ENCODE measurements at places on chromosomes 6 and 20.

DNA sequence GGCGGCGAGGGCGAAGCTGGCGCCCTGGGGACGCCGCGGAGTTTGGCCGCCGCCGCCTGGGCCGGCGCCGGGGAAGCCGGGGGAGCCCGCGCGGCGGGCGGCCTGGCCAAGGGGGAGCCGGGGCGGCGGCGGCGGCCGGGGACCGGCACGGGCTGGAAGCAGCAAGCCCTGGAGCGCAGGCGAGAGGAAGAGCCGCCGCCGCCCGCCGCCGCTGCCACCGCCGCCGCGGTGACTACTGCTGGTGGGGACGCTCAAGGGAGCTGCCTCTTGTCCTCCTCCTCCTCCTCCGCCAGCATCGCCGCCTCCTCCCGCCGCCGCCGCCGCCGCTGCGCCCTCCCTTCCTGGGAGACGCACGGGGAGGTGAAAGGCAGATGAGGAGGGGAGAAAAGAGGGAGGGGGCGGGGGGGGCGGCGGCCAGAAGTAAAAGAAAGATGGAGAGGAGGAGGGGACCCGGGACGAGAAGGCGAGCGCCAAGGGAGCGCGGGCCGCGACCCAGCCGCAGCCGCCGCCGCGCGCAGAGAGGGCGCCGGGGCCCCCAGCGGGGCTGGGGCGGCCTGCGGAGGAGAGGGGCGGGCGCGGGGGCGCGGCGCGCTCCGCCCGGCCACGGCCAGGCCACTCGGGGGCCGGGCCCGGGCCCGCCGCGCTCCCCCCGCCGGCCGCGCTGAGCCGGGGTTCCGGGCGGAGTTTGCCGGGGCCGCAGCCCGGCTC lies 846 bp downstream of the PDE10A start:
- DNase-seq, result peak; percentile 36

GRCh38 chr6:38824243-38824894 lies 109.3 kb downstream of the DNAH8 start:
- DNase-seq, result no peak

- no peak for DNase-seq
These were observed 78.2 kb upstream of the SULF2 start for GRCh38 chr20:47863315-47863965.

DNA sequence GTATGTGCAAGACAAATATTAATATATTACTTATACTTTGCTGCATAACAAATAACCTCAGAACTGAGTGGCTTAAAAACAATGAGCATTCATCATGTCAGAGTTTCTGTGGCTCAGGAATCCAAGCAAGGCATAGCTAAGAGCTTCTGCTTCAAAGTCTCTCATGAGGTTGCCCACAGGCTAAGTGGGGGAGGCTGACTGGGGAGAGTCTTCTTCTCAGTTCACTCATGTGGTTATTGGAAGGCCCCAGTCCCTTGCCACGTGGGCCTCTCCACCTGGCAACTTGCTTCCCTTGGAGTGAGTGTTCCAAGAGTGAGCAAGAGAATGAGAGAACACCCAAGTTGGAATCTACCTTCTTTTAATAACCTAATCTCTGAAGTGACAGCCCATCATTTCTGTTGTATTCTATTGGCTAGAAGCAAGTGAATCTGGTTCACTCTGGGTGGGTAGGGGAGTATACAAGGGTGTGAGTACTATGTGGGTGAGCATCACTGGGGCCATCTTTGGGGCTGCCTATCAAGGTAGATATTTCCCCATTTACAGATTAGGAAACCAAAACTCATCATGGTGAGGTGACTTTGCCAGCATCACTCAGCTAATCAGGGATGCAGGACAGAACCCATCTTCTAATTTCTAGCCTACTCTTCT lies 36.0 kb downstream of the DNAH8 start:
- no peak for DNase-seq

DNA sequence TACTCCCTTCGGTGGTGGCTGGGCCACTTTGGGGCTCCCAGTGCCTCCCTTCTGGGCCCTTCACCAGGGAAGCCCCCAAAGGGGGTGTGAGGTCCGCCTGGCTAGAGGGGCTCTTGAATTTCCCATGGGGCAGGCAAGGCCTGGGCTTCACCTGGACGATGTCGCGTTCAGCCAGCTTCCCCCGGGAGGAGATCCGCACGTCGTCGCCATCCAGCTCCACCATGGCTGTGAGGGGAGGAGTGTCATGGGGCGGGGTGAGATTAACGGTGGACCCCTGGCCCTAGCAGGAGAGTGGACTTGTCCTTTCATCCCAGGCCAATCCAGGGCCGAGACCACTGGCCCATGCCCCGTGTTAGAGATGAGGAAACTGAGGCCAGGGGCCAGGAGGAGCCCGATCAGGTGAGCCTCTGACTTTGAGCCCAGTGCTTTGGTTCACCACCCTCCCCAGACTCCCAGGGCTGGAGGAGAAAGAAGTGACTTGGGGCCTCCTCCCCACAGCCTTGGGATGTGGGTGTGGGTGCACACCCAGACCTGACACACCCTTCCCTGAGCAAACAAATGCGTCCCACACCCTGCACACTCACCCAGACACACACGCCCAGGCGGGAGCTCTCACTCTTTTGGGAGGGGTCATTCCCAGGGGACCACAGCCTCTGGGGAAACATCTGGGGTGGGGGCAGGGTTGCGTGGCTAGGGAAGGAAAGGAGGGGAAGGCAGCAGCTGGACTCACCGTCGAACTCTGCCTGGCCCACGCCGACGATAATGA lies 46.1 kb downstream of the RAB44 start:
- no peak for DNase-seq

GRCh38 chr6:150266309-150266708 lies 102.5 kb upstream of the IYD start:
- DNase-seq, result no peak

- DNase-seq, result no peak
These were observed 27.1 kb downstream of the PDE10A start for GRCh38 chr6:165635965-165636364.

GRCh38 chr6:153442096-153442495 lies 311.0 kb upstream of the RGS17 start:
- no peak for DNase-seq

DNA sequence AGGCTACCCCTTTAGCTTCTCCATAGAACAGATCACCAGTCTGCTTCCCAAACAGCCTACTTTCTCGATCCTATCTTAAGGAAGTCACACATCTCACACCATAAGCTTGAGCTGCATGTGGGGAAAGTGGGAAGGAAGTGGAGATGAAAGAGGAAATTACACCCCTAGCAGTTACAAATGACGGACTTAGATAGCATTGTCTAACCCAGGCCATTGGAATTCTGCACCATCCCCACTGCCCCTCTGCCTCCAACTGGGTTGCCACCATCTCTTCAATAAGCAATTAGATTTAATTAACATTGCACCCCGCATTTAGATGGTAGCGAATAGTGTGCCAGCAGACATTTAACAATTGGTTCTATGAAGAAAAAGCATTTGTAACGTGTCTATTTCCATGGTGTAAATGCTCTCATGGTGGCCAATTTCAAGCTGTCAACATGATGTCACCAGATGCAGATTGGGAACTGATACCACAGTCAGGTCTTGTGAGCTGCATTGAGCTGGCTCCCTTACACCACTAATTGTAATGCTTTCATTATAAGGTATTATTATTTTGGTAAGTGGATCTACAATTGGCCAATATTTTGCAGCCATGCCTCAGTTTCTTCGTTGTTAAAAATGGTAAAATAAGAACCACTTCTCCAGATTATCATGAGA lies 124.7 kb downstream of the CD24 start:
- no peak for DNase-seq

DNA sequence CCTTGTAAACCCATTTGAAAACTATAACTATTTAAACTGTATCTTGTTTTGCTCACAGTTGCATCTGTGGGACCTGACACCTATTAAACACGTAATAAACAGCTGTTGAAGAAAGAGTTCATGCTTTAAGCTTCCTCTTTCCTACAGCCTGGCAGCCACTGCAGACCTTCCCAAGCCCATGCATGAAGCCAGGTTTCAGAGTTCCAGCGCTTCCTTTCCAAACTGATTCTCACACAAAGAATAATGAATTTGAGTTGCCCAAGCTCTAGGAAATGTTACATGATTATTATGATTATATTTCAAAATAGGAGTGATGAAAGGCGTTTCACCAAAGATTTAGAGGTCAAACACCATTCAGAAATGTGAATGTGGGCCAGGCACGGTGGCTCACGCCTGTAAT lies 3.7 kb downstream of the AGPAT4 start:
- no peak for DNase-seq

GRCh38 chr20:50482396-50482981 lies 27.7 kb upstream of the PTPN1 start:
- DNase-seq, result no peak

GRCh38 chr6:69423785-69424184 lies 373.0 kb downstream of the LMBRD1 start:
- no peak for DNase-seq

DNA sequence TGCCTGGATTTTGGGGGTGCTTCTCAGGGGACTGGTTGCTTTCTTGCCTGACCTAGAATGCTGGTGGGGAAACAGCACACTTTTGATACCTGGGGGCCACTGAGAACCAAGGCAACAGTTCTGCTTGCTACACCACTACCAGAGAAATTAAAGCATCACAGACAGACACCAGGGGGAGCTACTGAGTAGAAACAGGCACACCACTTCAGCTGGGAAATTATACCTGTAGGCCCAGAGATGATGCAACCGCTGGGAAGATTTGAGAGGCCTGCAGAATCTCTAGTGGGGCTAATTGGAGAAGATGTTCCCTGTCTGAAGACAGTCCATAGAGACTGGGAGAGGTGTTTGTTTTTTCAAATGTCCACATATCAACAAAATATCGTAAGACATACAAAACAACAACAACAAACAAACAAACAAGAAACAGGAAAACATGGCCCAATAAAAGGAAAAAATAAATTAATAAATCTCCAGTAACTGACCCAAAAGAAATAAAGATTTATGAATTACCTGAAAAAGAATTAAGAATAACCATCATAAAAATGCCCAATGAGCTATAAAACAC lies 129.4 kb upstream of the RIN2 start:
- peak; percentile 52 for DNase-seq

- DNase-seq, result no peak
These were observed 15.7 kb downstream of the ADISSP start for GRCh38 chr20:3751675-3752385.

- no peak for DNase-seq
These were observed 4.1 kb downstream of the HLA-C start for GRCh38 chr6:31267651-31268368.

DNA sequence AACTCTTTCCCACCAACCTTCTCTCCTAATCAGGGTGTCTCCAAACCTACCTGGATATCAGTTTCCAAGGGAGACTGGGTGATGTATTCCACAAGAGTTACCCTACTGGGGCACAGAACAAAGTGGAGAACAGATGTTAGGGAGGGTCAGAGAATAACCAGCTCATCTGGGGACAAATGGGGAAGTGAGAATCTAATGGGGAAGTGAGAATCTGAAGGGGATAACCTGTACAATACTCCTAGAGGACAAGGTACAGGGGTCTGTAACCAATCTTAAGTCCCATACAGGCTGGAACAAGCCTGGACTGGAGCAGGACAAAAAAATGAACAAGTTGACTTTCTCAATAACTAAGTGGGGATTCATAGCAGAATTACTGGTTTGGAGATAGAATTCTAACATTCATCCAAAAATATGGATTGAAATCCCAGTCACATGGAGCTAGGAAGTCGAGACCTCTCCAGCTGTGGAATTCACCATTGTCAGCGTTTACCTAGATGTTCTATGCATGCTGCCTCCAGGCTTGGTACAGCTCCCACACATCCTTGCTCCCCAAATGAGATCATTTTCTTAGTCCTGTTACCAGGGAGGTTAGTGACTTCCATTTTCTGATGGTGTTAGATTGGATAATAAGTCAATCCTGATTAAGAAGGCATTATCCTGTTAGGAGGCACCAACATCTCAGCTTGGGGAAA lies 214.8 kb upstream of the MOCS1 start:
- DNase-seq, result peak; percentile 60

- DNase-seq, result peak; percentile 61
These were observed 4.0 kb downstream of the PPP1R18 start for GRCh38 chr6:30682143-30683117.

- DNase-seq, result no peak
These were observed 5.5 kb downstream of the REV3L start for GRCh38 chr6:111477481-111477938.

DNA sequence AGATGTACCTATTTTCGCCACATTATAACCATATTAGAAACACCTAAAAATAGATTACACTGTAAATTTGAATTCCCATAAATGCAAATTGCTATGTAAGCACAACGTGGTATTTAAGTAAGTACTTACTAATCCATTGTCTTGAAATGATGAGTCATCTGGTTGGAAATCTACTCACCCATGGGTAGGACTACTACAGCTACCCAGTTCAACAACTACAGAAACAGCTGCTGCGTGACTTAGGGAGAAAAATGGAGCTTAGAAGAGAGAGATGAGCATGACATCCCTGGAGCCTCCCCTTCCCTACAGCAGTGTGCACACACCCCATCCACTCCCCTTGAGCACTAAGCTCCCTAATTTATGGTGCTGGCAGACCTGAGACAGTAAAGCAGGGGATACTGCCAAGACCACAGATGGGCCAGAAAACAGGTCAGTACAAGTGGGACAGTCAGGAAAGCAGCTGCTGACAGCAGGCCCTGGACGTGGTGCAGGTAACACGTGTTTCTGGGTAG lies 26.9 kb downstream of the RRAGD start:
- no peak for DNase-seq

DNA sequence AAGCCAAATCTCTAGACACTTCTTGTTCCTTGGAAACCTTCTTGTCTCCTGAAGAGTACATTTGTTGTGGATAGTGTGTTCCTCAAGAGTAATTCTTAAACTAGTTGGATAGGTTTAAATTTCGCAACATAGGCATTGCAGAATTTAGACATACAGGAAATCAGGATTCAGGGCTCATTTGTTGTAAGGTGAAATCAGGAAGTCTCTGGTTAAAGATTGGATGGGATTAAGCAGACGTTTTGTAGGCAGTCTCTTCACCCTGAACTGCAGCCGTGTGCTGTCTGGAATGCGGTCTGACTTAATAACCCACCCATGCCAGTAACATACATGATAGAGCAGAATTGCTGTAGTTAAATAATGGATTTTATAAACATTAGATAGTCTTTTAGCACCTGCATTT lies 21.7 kb downstream of the HIVEP1 start:
- no peak for DNase-seq

DNA sequence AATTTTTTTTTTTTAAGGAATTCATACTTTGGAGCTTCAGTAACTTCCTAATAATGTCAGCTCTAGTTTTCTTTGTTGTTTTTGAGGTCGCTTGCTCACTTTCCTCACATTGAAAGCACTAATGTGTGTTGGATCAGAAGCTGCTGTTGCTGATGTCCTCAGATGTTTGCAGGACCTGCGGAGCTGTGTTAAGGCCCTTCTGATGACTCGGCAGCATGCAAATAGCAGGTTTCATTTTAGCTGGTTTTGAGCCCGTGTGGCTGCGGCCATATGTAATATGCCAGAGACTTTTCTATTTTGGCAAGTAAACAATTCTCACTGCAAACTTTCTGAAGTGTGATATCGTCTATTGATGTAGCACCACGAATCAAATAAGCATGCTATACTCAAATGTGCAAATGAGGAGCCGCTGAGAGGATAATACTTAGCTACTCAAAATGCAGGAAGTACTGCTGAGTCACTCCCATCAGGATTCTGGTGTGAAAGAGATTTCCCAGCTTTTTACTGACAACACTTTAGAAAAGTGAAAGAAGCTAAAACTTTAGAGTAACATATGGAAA lies 187.8 kb downstream of the SASH1 start:
- DNase-seq, result no peak
